ENCODE measurements at places on chromosomes 5 and 9. TPM values are rescaled to one million over a fixed set of nuclear protein-coding genes. Genes with fewer than 3 reads are reported as not detected.

- DNase-seq = no peak
Observed at GRCh38 chr5:43840424-43841125, 237.6 kb downstream of the NNT start.

DNA sequence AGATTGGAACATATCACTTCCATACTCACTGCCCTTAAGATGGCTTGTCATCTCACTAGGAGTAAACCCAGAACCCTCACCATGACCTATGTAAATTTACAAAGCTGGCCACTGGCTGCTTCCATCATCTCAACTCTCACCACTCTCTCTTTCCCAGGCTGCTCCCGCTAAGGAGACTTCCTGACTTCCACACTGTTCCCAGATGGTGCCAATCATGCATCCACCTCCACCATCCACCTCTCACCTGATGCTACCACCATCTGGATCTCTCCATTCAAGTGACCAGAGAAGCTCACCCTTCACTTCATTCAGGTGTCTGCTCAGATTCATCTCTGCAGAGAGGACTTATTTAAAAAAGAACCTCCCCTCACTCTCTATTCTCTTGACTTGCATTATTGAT, 91.3 kb downstream of the HTR4 start:
- no peak for DNase-seq

- DNase-seq = no peak
Observed at GRCh38 chr9:131609099-131609830, 63.9 kb downstream of the PRRT1B start.

DNA sequence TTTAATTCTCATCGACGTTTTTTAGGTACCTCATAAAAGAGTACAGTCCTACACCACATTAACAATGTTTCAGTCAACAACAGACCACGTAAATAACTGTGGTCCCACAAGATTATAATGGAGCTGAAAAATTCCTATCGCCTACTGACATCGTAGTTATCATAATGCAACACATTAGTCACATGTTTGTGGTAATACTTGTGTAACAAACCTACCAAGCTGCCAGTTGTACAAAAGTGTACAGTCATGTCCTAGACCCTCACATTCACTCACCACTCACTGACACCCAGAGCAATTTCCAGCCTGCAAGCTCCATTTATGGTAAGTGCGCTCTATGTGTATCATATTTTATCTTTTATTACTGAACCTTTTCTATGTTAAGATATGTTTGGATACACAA, 16.8 kb downstream of the GNAQ start:
- no peak for DNase-seq

GRCh38 chr9:114493521-114494184, 11.6 kb downstream of the WHRN start:
- no peak for DNase-seq

RAD17 gene
- 12.0 TPM for total RNA-seq

DNA sequence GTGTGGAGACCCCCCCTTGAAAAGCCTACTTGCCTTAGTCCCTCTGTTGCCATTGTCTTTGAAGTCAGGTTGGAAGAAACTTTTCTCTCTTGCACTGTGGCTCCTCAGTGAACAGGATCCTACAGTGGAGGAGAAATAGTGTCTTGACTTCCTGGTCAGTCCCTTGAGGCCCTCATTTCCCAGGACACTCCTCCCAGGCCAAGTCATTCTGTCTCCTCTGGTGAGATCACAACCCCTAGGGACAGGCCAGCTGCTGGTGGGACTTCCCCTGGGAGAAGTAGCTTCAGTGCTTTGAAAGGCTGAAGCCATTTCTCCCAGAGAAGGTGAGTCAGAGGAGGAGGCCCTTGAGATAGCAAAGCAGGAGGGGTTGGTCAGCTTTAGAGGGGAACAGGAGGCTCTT, 10.1 kb upstream of the GRIA1 start:
- no peak for DNase-seq

MSX2 gene
- 2.4 TPM for total RNA-seq

GRCh38 chr5:66653325-66653724, 57.1 kb downstream of the MAST4 start:
- DNase-seq = no peak

GRCh38 chr5:157175071-157175612, 5.5 kb upstream of the ITK start:
- no peak for DNase-seq

GRCh38 chr5:71744009-71744790, 25.1 kb downstream of the CARTPT start:
- DNase-seq = no peak

DNA sequence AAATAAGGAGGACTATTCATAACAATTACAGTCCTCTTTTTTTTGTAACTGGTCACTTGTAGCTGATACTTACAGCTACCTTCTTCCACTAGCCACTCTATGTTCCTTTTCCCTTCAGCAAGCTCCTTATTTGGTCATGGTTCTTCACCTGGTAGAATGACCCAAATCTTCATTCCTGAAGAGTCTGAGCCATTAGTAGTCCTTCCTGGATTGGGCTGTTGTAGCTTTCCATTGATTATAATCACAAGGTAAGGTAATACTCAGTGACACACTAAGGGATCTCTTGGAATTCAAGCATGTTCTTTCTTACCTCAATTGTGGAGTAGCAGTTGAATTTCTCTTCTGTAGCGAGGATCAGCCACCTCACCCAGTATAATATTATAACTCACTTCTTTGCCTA, 25.5 kb upstream of the ITGA2 start:
- DNase-seq = no peak

KCTD16 gene
- total RNA-seq = not detected

DNA sequence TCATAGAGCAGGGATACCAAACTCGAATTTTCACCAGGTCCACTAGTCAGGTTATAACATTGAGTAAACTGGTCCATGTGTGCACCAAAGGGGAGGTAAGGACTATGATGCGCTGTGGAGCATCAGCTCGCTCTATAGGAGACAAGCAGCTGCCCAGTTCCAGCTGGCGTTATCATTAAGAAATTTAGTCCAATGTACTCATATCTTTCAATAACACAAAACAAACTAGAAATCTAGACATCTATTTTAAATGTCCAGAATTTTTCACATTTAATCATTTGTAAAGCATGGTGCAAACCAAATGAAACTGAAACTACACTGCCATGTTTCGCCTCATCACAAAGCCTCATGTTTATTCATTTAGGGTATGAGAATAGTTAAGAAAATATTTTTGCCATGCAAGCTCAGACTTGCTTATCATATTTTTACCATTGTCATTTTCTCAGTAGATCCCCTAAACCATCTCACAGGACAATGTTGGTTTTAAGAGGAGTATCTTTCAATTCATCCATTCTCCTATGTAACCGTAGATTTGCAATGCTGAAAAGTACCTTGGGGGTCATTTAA, 50.9 kb downstream of the ZNF474 start:
- no peak for DNase-seq

GRCh38 chr9:1881708-1882295, 133.3 kb upstream of the SMARCA2 start:
- DNase-seq = no peak

DNA sequence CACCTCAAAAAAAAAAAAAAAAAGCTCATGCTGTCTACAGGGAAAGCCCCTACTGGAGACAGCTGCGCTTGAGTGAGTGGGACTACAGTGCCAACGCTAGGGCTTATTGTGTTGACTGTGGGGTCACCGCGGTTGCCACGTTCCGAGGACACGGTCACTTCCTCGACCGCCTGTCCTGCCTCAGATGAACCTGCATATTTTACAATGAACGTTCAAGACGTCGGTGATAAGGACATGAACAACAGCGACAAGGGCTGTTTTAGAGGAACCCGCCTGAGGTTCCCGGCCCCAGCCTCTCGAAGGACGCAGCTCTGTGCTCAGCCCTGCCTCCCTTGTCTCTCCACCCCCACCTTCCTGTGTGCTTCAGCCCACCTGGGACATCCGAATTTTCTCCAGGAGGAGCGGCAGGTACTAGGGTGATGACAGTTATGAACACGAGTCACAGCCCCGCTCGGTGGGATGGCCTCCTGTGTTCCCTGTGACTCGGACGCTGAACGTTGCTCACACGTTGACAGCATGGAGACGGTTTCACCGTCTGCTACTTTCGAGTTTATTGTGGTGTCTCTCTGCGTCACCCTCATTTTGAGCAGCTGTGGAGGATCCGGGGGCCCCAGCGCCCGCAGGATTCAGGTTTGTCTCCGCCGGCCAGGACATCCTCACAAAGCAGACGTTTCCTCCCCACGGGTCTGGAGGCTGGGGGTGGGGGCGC, 11.3 kb upstream of the DIPK1B start:
- DNase-seq = no peak

DNA sequence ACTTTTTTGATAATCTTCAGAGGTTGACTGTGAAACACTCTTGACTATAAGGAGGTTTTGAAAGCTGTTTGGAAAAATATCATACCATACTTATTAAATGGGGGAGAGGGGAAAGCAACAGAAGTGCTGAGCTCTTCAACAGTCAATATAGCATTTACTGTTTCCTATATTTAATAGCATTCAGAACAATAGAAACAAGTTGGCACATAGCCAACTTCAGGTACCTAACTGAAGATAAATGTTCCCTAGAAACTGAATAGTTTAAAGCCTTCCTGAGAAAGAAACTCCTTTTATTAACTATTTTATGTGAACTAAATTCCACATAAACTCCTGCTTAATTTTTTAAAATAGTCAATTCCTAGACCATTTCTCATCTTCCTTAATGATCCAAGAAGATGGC, 26.3 kb downstream of the SLC31A1 start:
- DNase-seq = no peak

- no peak for DNase-seq
Observed at GRCh38 chr5:169374761-169375160, 73.8 kb upstream of the SLIT3 start.

PPP2R2B gene
- total RNA-seq = 0.19 TPM

- no peak for DNase-seq
Observed at GRCh38 chr5:67000794-67001475, 195.7 kb downstream of the CD180 start.

RANBP17 gene
- 1.4 TPM for total RNA-seq

MARCOL gene
- not detected for total RNA-seq

GRCh38 chr5:174084691-174085154, 39.2 kb downstream of the NSG2 start:
- DNase-seq = no peak

- no peak for DNase-seq
Observed at GRCh38 chr5:100790951-100791350, 112.1 kb downstream of the ST8SIA4 start.

DNA sequence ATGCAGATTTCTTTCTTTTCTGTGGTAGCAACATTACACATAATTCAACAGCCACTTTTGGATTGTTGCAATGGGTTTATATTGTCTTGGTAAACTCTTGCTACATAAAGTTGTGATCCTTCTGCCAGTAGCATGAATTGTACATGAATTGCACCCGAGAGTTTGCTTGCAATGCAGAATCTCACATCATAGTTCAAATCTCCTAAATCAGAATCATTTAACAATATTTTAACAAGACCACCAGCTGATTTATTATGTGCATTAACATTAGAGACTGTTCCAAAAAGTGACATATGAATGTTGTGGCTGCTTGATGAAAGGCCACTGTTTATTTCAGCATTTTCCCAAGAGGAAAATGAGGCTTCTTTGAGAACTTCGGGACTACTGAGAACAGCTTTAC, 1491.8 kb upstream of the NUDT12 start:
- DNase-seq = no peak

DNA sequence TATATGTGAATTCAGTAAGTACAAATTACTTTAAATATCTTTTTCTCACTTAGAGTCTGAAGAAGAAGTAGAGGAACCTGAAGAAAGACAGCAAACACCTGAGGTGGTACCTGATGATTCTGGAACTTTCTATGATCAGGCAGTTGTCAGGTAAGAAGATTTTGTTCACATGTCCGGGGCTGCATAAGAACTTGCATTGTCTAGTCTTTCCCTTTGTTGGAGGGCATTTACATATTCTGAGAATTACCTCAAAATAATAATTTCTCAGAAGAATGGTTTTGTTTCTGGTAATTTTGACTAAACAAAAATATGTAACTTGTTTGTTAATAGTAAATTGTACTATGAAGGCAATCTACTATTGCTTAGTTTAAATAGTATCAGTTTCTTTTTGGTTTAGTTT, 23.7 kb downstream of the G3BP1 start:
- DNase-seq = no peak

TMEM174 gene
- not detected for total RNA-seq

GRCh38 chr9:135347461-135347860, 132.1 kb upstream of the PPP1R26 start:
- no peak for DNase-seq

DNA sequence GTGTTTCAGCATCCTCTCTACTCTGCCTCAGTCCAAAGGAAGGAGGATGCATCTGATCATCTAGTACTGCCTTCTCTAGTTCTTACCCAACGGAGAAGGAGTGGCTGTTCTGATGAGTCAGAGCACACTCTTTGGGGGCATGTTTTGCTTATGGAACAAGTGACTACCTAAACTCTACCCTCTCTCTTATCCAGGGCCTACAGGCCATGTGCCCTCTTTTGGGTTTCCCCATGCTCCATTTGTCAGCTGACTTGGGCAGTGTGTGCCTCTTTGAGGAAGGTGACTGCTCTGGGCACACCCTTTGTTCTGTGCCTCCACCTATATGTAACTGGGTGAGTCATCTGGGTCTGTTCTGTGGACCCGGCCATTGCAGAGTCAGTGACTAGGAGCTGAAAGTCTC, 89.6 kb upstream of the BNC2 start:
- no peak for DNase-seq

PCDHB15 gene
- total RNA-seq = 0.50 TPM

DNA sequence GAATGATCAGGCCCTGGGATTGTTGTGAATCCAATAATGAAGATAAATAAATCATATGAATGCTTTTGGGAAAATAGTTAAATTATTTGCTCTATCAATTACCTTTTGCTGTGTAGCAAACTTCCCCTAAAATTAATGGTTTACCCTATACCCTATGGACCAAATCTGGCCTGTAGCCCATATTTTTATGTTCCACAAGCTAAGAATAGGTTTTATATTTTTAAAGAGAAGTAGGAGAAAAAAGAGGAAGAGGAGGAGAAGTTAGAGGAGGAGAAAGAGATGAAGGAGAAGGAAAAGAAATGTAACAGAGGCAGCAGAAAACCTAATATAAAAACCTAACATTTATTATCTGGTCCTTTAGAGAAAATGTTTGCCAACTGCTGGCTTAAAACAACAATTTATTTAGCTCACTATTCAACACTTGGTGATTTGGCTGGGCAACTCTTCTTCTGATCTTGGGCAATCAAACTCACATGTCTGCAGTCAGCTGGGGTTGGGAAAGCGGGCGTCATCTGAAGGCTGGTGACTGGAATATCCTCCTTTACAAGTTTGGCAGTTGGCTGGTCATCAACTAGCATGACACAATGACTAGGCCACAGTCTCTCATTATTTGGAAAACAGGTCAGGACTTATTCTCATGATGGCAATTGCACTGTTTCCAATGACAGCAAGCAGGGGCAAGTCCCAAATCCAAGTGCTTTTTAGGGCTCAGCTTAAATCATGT, 522.9 kb downstream of the RASEF start:
- no peak for DNase-seq

NPR3 gene
- 30.4 TPM for total RNA-seq

All from psoas muscle (tissue), 8 donors.